Sciatic nerve (tissue), 2 donors: ENCODE measurements at places on chromosomes 5 and 9.
A peak's percentile ranks its signal among the peaks of the same experiment; 100 is the strongest.

- DNase-seq = no peak
Measured at GRCh38 chr5:151228986-151229385, 5.1 kb upstream of the CCDC69 start.

DNA sequence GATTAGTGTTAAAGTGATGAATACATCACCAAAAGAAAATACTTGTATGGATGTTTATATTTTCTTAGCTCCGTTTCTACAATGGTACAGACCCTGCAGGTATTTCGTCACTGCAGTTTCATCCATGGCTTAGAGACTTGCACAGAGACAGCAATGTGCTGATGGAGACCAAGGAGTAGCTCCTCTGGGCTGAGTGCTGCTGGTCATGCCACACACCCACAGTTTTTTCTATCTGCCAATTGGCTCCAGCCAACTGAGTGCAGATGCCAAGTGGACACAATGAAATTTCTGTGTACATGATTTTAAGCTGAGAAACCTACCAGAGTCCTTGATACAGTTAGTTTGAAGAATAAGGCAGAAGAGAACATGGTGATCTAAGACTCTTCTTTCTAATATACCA is 145.9 kb upstream of the ADCY2 start:
- no peak for DNase-seq

- DNase-seq = no peak
Measured at GRCh38 chr5:82105457-82105856, 133.6 kb downstream of the ATG10 start.

GRCh38 chr5:168713051-168713450 is 133.9 kb upstream of the PANK3 start:
- DNase-seq = no peak

DNA sequence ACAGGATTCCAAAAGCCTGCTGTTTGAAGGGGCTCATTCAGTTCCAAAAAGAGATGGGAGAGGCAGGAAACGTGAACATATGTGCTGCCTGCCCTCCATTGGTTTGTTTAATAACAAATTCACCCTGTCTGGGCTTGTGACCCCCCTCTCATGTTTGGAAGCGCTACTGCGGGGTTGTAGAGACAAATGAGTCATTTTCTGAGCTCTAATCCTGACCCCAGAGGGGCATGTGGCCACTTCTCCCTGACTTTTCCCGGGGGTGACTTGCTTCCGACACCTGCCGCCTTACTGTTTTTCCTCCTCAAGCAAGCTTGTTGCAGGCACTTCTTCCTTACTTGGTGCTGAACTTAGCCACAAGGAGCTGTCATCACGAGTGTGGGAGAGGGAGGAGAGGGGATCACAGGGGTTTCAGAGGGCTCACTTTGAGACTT is 75.9 kb downstream of the LMNB1 start:
- no peak for DNase-seq

GRCh38 chr5:139637438-139638089 is 10.6 kb upstream of the CXXC5 start:
- DNase-seq = peak; percentile 95

GRCh38 chr9:95250462-95251221 is 66.9 kb downstream of the FANCC start:
- no peak for DNase-seq

GRCh38 chr9:130181678-130182380 is 9.6 kb downstream of the NCS1 start:
- DNase-seq = no peak

DNA sequence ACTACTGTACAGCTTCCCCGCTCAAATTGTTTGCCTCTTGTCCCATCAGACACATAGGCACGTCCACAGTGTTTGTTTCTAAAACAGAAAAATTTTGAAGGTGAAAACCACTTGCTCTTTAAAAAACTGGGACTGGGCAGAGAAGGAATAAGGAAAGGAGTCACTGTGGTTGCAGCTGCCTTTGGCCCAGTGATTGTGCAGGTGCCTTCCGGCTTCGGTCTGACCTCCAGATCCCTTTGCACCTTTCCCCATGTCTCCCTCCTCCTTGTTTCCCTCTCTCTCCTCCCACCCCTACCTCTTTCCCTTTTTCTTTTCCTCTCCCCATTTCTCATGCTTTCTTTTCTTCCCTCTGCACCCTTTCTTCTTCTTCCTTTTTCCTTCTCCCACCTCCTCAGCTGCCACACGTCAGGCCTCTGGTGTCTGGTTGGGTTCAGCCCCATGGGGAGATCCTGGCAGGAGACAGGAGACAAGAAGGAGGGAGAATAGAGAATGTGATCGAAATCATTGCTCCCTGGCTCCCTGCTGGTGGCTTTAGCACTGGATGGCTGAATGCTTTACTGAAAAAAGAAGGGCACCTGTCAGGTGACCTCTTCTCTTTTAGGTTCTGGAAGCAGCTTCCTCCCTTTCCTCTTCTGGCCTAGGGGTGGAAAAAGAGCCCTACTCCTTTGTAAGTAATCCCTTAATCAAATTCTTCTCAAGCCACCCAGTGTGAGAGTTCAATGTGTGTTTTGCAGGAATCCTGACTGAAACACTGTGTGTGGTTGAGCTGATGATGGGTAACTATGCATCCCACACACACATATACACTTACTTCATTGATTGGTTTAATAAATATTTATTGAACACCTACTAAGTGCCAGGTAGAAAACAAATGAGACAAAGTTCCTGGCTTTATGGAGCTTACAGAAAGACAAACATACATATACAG is 267.3 kb downstream of the MAST4 start:
- DNase-seq = no peak

- DNase-seq = peak; percentile 62
Measured at GRCh38 chr9:133995012-133995896, 3.1 kb upstream of the VAV2 start.

DNA sequence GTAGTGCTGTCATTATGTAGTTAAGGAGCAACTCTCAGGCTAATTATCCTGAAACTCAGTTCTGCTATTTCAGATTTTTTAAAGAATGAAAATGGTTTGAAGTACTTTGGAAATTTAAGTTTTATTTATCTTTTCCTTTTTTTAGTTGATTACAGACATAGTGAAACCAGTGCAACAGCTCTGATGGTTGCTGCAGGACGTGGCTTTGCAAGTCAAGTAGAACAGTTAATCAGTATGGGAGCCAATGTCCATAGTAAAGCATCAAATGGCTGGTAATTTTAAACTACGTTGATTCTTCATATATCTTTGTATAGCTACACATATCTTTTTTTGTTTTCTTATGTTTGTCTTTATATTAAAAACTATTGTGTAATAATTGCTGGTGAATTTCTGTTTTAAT is 34.9 kb downstream of the YTHDC2 start:
- no peak for DNase-seq

- no peak for DNase-seq
Measured at GRCh38 chr5:40791715-40792139, 6.4 kb downstream of the PRKAA1 start.

- DNase-seq = no peak
Measured at GRCh38 chr5:30957591-30957990, 235.9 kb upstream of the CDH6 start.

GRCh38 chr5:55868846-55869245 is 17.7 kb downstream of the IL31RA start:
- no peak for DNase-seq

GRCh38 chr5:2193142-2193541 is 310.4 kb upstream of the IRX4 start:
- DNase-seq = no peak

DNA sequence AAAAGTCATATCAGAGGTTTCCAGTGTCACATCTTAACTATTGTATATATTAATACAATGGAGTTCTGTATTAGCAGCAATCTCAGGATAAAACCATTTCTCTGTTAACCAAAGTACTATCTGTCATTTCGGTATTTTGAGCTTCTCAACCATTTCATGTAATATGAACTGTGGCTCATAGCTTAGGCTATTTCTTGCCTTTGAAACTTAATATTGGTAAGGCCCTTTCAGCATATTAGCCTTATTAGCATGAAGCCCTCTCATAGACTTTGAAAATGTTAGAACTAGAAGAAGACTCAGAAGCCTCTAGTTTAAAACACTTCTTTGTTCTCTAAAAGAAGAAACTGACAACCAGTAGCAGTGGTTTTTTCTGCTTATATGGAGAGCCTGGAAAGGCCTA is 731 bp downstream of the CAVIN4 start:
- no peak for DNase-seq

- no peak for DNase-seq
Measured at GRCh38 chr9:76859860-76860259, 46.1 kb downstream of the PRUNE2 start.

GRCh38 chr5:66741394-66741793 is 145.2 kb downstream of the MAST4 start:
- no peak for DNase-seq

DNA sequence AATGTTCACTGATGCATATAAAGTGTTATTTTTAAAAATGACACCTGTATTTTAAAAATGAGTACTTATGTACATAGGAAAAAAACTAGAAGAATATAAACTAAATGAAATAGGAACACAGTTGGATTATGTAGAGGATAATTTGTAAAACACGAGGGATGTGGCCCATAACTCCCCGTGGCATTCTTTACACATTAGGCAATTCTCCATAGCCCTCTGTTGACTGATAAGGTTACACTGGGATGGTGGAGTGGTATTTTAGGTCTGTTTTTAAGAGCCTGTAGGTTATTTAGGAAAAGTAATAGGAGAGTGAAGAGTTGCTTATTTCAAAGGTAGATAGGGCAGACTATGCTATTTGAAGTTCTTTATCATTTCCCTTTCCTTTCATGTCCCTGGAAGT is 1.8 kb downstream of the CAVIN4 start:
- no peak for DNase-seq

GRCh38 chr5:82586661-82587310 is 308.6 kb upstream of the RPS23 start:
- no peak for DNase-seq

DNA sequence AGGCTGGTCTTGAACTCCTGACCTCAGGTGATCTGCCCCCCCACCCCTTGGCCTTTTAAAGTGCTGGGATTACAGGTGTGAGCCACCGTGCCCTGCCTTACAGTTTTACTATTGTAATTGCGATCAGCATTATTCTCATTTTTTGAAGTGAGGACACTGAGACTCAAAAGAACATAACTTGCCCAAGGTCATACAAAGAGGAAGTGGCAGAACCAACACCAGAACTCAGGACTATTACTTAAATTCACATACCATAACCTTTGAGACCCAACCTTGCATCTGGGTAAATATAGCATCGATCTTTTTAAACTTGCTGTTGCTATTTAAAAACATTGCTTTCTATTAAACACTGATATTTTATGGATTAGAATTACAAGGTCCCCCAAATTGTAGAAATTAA is 54.2 kb downstream of the FOXI1 start:
- DNase-seq = no peak

GRCh38 chr5:113489299-113489698 is 1.0 kb upstream of the MCC start:
- no peak for DNase-seq

GRCh38 chr9:6959270-6960000 is 201.7 kb downstream of the KDM4C start:
- no peak for DNase-seq

DNA sequence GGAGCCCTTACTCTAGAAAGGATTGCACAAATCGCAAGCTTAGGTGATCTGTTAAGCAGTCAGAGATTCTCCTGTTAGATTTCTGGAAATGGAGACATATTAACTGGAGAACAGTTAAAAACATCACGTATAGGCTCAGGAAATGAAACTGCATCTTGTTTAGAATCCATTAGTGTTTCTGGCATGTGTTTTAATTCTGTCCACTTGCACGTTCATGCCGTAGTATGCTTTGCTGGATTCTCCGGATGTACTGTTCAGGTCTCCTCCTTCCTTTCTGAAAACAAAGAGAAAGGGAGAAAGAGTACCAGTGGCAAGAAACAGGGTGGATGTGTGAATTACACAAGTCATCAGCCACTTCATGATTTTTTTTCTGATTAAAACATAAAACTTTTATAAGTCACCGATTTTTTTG is 2.5 kb upstream of the RGMB start:
- no peak for DNase-seq

- peak; percentile 41 for DNase-seq
Measured at GRCh38 chr5:179262126-179262920, 82.9 kb downstream of the ADAMTS2 start.

- DNase-seq = no peak
Measured at GRCh38 chr9:132946631-132947295, 2.3 kb upstream of the TSC1 start.

GRCh38 chr5:116746668-116747067 is 172.0 kb upstream of the SEMA6A start:
- DNase-seq = no peak

- DNase-seq = no peak
Measured at GRCh38 chr5:110784901-110785300, 46.1 kb downstream of the SLC25A46 start.

- DNase-seq = no peak
Measured at GRCh38 chr5:10493884-10494283, 52.2 kb downstream of the ROPN1L start.

DNA sequence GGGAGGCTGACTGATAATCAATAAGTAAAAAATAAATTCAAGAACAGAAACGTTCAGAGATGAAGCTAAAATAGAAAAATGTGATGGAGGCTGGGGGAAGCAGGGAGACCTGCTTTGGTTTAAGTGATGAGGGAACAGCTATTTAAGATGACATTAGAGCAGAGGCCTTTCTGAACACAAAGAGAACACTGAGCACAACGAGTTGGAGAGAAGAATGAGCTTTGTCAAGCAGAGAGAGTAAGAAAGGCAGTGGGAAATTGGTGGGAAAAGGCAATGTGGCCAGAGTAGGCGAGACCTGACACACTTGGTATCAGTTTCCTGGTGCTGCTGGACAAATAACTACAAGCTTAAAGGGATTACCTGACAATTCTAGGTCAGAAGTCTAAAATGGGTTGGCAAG is 20.0 kb downstream of the AUH start:
- DNase-seq = no peak

- no peak for DNase-seq
Measured at GRCh38 chr5:153066281-153066680, 424.2 kb upstream of the GRIA1 start.
